ENCODE measurements at places on chromosomes 1 and 21. TPM values are rescaled to one million over a fixed set of nuclear protein-coding genes. Genes with fewer than 3 reads are reported as not detected.

Gene AJAP1
- total RNA-seq = 0.68 TPM

Gene PSMB2
- 124 TPM for total RNA-seq

Gene ADORA1
- 13.2 TPM for total RNA-seq

Gene NCAM2
- total RNA-seq = 5.2 TPM

Gene SPATA21
- not detected for total RNA-seq

Gene CD1C
- total RNA-seq = not detected

Gene NOS1AP
- total RNA-seq = 0.06 TPM

Gene ZSWIM5
- 3.3 TPM for total RNA-seq

Gene PODN
- not detected for total RNA-seq

Gene LAD1
- 6.1 TPM for total RNA-seq

Gene ZBTB17
- 43.4 TPM for total RNA-seq
